ENCODE measurements at places on chromosomes 12 and 14.

GRCh38 chr14:33726685-33727084 is 224.2 kb downstream of the EGLN3 start:
- no peak for DNase-seq

DNA sequence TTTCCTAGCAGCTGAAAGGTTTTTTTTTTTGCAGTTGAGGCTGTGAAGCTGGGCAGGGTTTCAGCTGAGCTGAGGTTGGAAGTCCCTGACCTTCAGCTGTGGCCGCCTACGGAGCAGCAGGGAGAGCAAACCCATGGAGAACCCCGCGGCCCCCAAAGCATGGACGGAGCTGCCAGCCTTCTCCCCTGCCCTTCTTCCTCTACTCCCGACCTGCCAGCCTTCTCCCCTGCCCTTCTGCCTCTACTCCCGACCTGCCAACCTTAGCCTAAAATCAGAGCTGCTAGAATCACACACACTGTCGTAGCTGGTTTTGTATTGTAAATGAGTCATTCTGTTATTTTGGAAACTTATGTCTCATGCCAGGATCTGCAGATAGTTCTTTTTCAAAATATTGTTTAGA is 74.6 kb downstream of the PPP2R5C start:
- no peak for DNase-seq

DNA sequence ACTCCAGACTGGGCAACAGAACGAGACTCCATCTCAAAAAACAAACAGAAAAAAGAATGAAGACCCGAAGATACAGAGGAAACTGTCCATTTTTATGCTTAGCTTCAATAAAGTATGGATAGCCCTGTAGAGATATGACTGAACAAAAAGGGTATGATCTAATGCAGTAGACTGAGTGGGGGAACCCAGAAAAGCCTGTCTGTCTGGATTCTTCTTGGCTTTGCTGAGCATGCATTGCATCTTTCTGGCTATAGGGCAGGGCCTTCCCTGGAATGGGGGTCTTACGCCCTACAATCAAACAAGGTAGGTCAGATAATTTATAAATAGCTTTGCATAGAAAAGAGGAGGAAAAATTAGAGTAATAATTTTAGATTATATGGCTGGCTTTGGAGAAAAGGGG is 10.1 kb downstream of the MIA2 start:
- no peak for DNase-seq

GRCh38 chr12:24479131-24479530 is 469.8 kb downstream of the BCAT1 start:
- no peak for DNase-seq

- no peak for DNase-seq
Observed at GRCh38 chr12:24911271-24911791, 37.6 kb downstream of the BCAT1 start.

- DNase-seq = no peak
Observed at GRCh38 chr14:32129124-32129523, 52.0 kb downstream of the ARHGAP5 start.

GRCh38 chr12:2294651-2295475 is 242.1 kb downstream of the CACNA1C start:
- DNase-seq = no peak

GRCh38 chr12:30088259-30088995 is 304.7 kb upstream of the TMTC1 start:
- no peak for DNase-seq

- DNase-seq = no peak
Observed at GRCh38 chr14:96097752-96098151, 58.6 kb downstream of the C14orf132 start.

DNA sequence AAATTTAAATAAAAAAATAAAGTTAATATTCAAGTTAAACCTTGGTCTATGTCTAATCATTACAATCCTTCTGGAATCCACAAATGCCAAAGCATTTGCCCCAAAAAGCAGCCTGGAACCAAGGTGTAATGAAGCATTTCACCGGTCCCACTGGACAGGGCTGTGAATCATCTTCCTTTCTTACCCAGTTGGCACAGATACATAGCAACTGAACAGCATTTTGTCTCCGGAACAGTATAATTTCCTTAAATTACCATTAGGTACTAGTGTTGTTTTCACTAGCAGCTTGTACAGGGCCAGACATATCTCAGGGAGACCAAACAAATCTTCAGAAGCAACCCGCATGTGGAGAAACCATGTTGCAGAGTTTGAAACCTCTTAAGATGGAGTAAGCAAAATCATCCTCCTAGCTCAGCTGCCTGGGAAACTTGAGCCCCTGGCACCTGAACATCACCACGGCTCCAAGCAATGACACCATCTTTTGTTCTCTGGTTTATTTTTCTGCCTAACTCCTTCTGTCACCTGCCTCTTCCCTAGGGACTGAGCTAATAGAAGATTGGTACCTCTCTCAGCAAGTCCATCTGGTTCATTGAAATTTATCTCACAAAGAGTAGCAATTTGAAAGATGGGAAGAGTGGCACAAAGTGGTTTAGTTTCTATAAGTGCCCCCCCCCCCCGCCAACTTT is 17.9 kb upstream of the MDM1 start:
- DNase-seq = no peak

DNA sequence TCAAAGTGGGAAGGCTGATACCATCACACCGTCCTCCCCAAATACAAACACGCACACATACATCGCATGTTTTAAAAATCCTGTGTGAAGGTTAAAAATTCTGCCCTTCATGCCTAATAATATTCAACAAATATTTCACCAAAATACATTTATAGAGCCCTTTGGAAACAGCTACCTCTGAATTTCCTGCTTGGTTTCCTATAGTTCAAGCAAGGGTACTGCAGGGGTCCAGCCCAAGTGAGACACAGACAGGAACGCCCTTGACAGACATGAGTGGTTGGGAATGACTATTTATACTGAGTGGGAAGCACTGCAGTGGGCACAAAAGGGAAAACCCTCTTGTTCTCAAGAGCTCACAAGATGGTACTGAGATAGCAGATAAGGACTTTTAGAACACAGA is 51.0 kb downstream of the ST8SIA1 start:
- DNase-seq = no peak

DNA sequence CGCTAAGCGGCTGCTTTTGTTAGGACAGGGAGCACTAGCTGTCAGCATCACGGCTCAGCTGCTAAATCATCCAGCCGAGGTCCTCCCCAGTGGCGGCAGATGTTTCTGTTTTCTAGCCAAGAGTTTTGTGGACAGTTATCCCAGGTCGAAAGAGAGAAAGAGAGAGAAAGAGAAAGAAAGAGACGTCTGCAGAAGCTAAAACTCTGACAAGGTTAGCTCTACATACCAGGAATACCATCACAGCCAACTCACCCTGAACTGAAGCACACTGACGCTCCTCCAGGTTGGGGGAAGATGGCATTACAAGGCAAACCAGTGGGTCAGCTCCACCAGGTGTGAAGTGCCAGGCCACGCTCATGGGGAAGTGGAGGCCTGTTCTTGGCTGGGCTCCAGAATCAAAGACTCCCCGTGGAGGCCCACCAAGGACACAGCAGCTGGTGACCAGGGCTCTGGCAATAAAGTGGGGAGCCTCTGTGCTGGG is 64.9 kb upstream of the DICER1 start:
- no peak for DNase-seq

- no peak for DNase-seq
Observed at GRCh38 chr12:26935636-26936378, 2.0 kb downstream of the INTS13 start.

GRCh38 chr14:69242311-69243224 is 17.4 kb upstream of the GALNT16 start:
- DNase-seq = peak; percentile 47

- DNase-seq = no peak
Observed at GRCh38 chr12:7019043-7019569, 830 bp upstream of the LPCAT3 start.

DNA sequence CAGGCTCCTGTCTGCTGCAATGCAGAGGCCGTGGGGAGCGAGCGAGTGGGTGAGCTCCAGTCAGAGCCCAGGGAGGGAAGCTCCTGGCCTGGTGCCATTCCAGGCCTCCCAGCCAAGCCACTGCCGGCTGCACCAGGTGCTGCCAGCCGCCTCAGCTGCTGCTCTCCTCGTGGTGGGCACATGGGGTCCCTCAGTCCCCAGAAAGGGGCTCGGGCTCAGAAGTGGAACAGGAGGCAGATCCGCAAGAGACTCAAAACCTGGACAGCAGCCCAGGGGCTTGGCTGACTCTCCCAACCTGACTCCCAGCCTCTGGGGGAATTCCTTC is 2.4 kb downstream of the ABCB9 start:
- no peak for DNase-seq
